ENCODE measurements at places on chromosomes 3 and 15.
A peak's percentile ranks its signal among the peaks of the same experiment; 100 is the strongest.

GRCh38 chr3:49733551-49733950, 9.8 kb upstream of the GMPPB start:
- no peak for DNase-seq

DNA sequence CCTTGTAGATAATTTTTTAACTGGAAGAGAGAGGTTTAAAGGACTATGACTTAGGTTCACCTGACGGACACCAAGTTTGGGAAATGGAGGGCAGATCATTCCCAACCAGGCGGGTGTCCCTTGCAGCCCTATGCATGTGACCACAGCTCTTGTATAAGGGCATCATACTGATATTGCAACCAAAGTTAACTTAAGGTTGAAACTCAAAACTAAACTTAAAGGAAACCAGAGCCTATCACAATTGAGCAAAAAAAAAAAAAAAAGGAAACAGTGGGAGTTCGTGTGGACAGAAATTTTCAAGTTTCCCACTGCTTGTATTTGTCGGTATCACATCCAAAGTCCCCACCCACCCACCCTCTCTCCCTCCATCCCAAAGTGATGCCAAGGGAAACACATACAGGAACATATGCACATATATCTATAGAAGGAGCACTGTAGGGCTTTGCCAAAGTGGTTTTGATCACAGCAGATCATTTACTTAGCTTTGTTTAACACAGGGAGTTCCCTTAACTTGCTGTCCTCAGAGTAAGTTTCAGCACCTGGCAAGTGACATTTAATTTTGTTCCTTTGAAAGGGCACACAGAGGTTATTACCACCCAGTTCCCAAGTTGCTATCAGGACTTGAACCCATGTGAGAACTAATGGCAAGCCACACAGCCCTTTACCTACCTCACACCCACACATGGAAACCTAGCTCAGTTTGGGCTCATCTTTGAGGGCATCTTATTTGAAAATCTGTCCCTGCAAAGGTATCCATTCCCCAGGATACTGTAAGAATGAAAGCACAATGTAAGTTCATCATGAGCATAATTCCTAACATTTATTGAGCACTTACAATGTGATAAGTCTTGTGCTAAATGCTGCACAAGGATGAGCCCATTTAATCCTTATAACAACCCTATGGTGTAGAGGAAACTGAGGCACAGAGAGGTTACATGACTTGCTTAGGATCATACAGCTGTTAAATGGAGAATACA, 204.5 kb upstream of the CMC1 start:
- no peak for DNase-seq

GRCh38 chr3:196051282-196052076, 30.4 kb downstream of the TFRC start:
- no peak for DNase-seq

DNA sequence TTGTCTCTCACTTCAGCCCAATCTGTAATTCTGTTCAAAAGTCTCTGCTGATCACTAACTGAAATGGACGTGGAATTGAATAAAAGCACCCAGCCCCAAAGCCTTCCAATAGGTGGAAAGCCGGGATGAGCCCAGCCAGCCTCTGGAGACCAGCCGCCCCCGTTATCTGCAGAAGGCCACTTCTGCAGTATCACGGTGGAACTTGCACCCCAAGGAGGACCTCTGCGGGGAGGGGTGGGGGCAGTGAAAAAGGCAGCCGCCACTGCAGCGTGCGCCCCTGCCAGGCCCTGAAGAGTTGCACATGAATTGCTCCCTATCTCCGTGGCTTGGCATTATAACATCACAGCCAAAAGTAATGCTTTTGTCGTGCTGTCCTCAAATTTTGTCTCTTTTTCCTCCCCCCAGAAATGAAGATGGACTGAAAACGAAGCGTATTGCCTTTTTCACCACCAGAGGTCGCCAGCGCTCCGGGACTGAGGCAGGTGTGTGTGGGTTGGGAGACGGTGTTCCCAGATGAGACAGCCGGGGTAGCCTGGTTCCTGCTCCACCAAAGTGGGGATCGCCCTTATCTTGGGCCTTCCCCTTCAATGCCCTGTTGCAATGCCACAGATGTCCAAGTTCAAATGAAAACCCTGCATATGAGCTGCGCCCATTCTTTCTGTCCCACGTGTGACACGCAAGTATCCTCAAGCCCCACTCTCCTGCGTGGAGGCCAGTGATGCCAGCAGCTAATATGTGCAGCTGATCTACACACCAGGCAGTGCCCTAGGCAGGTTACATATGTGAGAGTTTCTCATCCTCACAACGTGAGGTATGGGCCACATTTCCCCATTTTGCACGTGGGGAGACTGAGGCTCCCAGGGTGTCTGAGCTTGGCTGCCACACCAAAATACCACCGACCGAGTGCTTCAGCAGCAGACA, 96.0 kb downstream of the LRRK1 start:
- peak; percentile 60 for DNase-seq

GRCh38 chr15:99135194-99135593, 30.3 kb downstream of the SYNM start:
- no peak for DNase-seq

GRCh38 chr3:43733459-43734384, 43.0 kb downstream of the ABHD5 start:
- DNase-seq, result no peak

DNA sequence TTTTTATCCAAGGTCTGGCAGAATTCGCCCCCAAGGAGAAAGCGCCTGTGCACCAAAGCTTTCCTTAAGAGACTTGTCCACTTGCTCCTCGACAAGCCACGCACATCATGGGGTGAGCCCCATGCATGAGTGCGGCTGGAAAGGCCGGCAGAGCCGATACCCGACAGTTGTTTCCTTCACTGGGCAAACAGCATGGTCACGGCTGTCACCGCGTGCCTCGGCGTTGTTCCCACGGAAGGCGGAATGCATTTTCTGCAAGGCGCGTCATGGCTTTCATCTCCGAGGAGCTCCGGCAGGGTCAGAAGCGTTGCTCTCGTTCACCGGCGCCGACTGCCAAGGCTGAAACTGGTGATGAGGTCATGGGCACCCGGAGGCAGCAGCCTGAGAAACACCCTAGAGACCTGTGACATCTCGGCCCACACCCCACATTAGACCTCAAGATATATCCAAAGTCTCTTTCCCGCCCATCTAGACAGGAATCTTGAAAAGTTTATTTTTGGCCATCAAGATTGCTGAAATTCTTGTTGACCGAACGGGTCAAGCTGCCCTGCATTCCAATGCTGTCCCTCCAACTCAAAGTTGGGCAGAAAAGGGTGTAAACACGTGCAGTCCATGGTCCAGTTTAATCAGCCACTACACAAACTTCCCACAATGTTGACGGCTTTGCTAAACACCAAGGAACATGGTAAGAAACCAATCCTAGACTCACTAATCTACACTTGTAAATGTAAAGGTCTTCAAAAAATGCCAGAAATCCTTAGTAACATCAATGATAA, 604 bp upstream of the TJP1 start:
- no peak for DNase-seq

DNA sequence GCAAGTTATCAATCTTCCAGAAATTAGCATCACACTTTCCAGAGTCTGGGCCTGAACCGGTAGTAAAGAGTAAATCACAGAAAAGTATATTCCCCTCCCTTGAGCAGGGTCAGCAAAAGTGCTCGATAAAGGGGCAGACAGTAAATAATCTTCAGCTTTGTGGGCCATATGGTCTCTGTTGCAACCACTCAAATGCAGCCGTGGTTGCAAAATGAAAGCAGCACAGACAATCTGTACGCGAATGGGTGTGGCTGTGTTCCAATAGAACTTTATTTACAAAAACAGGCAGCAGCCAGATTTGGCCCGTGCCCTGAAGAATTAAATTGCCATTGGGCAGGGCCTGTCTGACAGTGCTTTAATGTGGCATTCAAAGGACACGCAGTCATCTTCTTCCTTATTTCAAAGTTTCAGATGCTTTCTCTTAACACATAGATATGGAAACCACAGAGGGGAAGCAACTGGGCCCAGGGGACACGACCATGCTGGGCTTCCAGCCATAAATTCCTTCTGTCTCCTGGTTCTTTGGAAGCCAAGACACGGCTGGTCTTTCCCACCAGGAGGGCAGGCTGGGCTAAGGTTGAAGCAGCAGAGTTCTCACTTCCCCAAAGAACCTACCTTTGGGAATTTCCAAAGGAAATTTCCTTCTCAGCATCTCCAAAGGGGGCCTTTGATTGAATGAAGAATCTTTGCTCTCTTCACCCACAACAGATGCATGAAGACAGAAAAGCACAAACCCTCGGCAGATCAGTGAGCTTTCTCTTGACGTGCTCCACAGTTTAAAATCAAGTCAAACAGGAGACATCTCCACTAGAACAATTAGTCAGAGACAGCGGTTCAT, 489.8 kb upstream of the PROK2 start:
- DNase-seq, result no peak

- no peak for DNase-seq
Measured at GRCh38 chr15:85036716-85037115, 55.1 kb downstream of the PDE8A start.

GRCh38 chr3:125671461-125672243, 76.4 kb upstream of the OSBPL11 start:
- no peak for DNase-seq

DNA sequence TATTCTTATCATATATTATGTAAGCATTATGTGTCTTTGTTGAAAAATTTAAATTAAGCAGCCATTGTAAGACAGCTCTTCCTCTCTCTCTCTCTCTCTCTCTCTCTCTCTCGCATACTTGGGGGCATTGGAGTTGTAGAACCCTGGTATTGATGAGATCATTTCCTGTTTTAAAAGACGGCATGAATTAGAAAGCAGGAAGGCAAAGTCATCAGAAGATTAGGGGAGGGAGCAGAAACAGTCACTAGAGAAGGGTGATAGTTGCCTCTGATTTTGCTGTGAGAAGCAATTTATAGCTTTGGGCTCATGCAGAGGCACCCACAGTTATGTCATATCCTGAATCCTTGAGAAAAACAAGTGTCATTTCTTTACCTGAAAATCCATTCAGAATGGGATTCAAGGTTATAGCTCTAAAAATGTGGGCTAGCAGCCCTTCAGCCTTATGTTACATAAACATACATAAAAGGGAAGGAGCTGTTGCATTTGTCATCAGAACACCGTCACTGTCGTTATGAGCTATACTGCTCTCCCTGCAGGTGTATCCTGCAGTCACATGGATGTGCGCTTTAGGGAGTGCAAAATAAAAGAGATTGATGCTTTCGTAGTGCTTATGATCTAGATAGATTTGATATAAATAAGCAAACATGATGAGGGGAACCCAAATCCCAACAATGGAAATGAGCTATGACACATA, 213.8 kb downstream of the NR1D2 start:
- DNase-seq, result no peak

- no peak for DNase-seq
Measured at GRCh38 chr3:69456631-69457030, 70.7 kb upstream of the FRMD4B start.

- DNase-seq, result no peak
Measured at GRCh38 chr15:62879770-62880169, 162.8 kb upstream of the TPM1 start.

GRCh38 chr3:51819709-51820406, 40.8 kb upstream of the IQCF6 start:
- peak; percentile 51 for DNase-seq

GRCh38 chr15:58923284-58923683, 10.2 kb downstream of the SLTM start:
- no peak for DNase-seq

DNA sequence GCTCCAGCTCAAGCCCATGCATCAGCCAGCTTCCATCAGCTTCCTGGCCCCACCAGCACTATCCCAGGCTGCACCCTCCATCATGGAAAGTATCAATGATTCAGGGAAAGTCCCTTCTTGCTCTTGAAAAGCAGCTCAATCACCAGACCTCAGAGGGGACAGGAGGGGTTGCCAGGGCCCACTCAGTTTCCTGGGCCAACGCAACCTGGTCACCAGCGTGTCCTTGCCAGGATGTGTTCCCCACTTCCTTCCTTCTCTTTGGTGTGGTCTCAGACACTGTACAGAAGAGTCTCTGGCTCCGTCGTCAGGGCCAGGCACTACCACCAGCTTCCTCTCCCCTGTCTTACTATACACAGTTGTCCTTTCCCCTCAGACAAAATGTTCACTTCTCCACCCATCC, 3.0 kb downstream of the HDC start:
- DNase-seq, result no peak

GRCh38 chr3:152353578-152353977, 84.8 kb downstream of the MBNL1 start:
- no peak for DNase-seq

- DNase-seq, result no peak
Measured at GRCh38 chr15:36972704-36973103, 127.6 kb downstream of the MEIS2 start.

DNA sequence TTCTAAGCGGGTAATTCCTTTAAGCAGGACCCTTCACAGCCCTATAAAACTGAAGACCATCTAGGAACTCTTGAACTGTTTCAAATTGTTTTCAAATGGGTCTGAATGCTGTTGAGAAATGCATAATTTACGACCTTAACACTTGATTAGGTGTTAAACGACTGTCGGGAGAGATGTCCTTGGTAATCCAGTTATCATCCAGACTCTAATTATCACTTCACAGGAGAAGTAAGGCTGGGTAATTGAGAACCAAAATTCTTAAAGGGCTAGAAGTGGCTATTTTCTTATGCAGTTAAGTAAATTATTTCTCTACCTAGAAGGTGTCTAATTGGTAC, 276.7 kb upstream of the TBC1D5 start:
- no peak for DNase-seq

- DNase-seq, result no peak
Measured at GRCh38 chr15:46251903-46252302, 617.1 kb downstream of the SQOR start.

- DNase-seq, result no peak
Measured at GRCh38 chr3:189394599-189395121, 222.9 kb downstream of the TPRG1 start.

DNA sequence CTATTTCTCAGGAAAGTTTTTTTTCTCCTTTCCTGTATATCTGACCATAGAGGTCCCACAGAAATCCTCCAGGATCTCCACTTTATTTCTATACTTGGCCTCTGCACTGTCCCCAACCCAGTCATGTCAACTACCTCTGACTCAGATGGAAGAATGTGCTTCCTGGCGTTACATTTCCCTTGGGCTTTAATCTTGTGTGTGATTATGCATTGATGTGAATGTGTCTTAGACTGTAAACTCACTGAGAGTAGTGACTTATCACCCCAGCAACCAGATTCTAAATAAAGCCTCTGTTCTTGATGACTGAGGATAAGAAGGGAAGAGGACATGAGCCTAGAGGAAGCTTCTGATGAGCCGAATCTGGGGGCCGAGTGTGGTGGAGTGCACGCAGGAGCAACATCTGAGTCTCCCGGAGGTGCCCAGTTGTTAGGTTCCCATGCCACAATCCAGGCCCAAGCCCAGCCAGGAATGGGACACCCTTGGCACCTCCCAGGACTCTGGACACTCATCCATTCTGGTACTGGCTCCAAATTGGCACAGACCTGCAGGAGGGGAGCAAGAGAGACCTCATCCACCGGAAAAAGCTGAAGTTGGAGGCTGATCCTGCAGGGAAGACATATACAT, 32.1 kb upstream of the HEG1 start:
- DNase-seq, result no peak

DNA sequence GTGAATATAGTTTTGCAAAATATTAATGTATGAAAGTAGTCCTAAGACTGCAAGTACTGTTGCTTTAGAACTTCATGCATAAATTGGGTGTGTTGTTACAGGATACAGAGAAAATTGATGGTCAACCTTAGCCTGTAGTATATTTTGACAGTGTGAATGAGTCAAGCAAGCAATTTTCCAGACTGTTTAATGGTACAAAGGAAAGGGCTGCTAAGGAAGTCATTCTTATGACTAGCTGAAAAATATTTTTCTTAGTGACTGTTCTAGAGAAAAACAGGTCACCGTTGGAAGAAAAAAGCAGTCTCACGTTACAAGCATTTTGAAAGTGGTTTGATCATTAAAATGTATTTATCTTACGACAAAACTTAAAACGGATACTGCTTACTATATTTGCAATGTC, 49.2 kb downstream of the MBNL1 start:
- DNase-seq, result no peak
